ENCODE measurements at places on chromosomes 11 and 22. TPM values are rescaled to one million over a fixed set of nuclear protein-coding genes. Genes with fewer than 3 reads are reported as not detected.

The SLC15A3 gene
- total RNA-seq = 3.9 TPM

The PTPN5 gene
- not detected for total RNA-seq

The SLC5A4 gene
- 0.24 TPM for total RNA-seq

The FAM111B gene
- total RNA-seq = 9.6 TPM

The GGTLC3 gene
- total RNA-seq = not detected

The NXPE2 gene
- not detected for total RNA-seq

The VSTM5 gene
- 0.16 TPM for total RNA-seq

The NLRP14 gene
- not detected for total RNA-seq

The LIN7C gene
- total RNA-seq = 25.7 TPM

The PRG2 gene
- total RNA-seq = not detected

The FOLR2 gene
- 0.24 TPM for total RNA-seq

The TBX10 gene
- total RNA-seq = not detected

The NXPE1 gene
- not detected for total RNA-seq

The RCOR2 gene
- total RNA-seq = 0.16 TPM

The SLC7A4 gene
- 4.2 TPM for total RNA-seq

The NEFH gene
- not detected for total RNA-seq

The CARD18 gene
- 4.4 TPM for total RNA-seq

The MTMR3 gene
- 31.3 TPM for total RNA-seq

The GTSE1 gene
- 10.2 TPM for total RNA-seq

The TRIM6 gene
- 7.7 TPM for total RNA-seq

All from esophagus mucosa (tissue), 1 donor.